ENCODE measurements at places on chromosomes 16 and 17. TPM values are rescaled to one million over a fixed set of nuclear protein-coding genes. Genes with fewer than 3 reads are reported as not detected.

The SHCBP1 gene
- polyA plus RNA-seq, result 1.5 TPM

The ACSM5 gene
- 1.9 TPM for polyA plus RNA-seq

The ATP2C2 gene
- polyA plus RNA-seq, result 0.40 TPM

The ZNF423 gene
- 1.7 TPM for polyA plus RNA-seq

The KCNJ2 gene
- 0.91 TPM for polyA plus RNA-seq

The VAT1L gene
- polyA plus RNA-seq, result 73.9 TPM

The P2RX1 gene
- 0.59 TPM for polyA plus RNA-seq

The PIK3R6 gene
- 0.94 TPM for polyA plus RNA-seq

The PRSS36 gene
- 1.0 TPM for polyA plus RNA-seq

The PLCG2 gene
- 47.6 TPM for polyA plus RNA-seq

The TMEM114 gene
- 1.1 TPM for polyA plus RNA-seq

The IRX3 gene
- polyA plus RNA-seq, result 2.8 TPM

The BAIAP3 gene
- polyA plus RNA-seq, result 20.7 TPM

The SHISA9 gene
- polyA plus RNA-seq, result 0.80 TPM

The PFN1 gene
- polyA plus RNA-seq, result 390 TPM

The EXOC3L1 gene
- 19.9 TPM for polyA plus RNA-seq

The RUNDC3A gene
- polyA plus RNA-seq, result 133 TPM

The NPIPB13 gene
- 16.5 TPM for polyA plus RNA-seq

The SLC12A3 gene
- not detected for polyA plus RNA-seq

The CACNG3 gene
- polyA plus RNA-seq, result 1.4 TPM

The HOXB1 gene
- not detected for polyA plus RNA-seq

The KCNJ12 gene
- polyA plus RNA-seq, result 1.6 TPM

The XAF1 gene
- polyA plus RNA-seq, result 73.4 TPM

The CYTH1 gene
- polyA plus RNA-seq, result 35.3 TPM

The CES1 gene
- polyA plus RNA-seq, result 43.2 TPM

The ABCC11 gene
- 0.27 TPM for polyA plus RNA-seq

The DPEP1 gene
- 4.1 TPM for polyA plus RNA-seq

The KCTD11 gene
- 10.0 TPM for polyA plus RNA-seq

The TBC1D3D gene
- polyA plus RNA-seq, result 16.3 TPM

The CD68 gene
- polyA plus RNA-seq, result 207 TPM

The ASPHD1 gene
- 7.2 TPM for polyA plus RNA-seq

The WFDC1 gene
- polyA plus RNA-seq, result 17.8 TPM

The TP53TG3C gene
- not detected for polyA plus RNA-seq

The SPATA22 gene
- 0.88 TPM for polyA plus RNA-seq

The SLC9A5 gene
- polyA plus RNA-seq, result 2.8 TPM

The KRT20 gene
- not detected for polyA plus RNA-seq
